Spinal cord (tissue), 10 donors: ENCODE measurements at places on chromosomes 6 and 20.

DNA sequence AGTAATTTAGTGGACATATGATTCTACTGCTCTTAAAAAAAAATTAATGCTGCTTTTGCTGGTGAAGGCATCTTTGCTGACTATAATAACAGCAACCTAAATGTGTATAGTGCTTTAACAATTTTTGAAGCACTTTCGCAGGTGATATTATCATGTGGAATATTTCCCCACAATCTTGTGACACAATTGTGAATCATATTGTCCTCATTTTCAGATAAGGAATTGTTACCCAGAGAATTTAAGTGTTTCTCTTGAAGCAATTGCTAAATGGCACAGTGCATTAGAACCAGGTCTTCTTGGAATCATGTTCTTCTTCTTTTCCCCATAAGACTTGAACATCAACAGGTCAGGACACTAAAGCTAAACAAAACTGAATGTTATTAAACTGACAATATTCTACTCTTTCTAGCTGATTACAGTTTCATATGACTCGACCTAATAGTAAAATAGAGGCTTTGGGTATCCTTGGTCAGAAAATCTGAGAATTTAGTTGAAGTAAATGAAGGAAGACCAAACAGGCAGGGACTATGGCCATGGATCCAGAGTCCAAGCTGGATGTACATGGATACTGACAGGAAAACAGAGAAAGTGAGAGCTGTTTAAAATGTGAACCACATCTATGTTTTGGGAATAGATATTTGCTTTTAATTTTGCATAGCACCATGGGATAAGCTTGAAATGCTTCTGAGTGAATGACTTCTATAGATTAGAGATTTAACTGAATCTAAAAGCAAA, 121.8 kb upstream of the SLC35B3 start:
- H3K27me3 ChIP-seq = no peaks in the 10 kb centered on the region
- DNase-seq = no peak
- H3K4me1 ChIP-seq = no peaks in the 10 kb centered on the region
- no peaks in the 10 kb centered on the region for H3K36me3 ChIP-seq
- H3K4me3 ChIP-seq = no peak overlapping the region

- H3K27ac ChIP-seq = no peak overlapping the region
- H3K27me3 ChIP-seq = no peaks in the 10 kb centered on the region
- DNase-seq = no peak
- peaks cover 14% of the 10 kb centered on the region for H3K4me1 ChIP-seq
- H3K4me3 ChIP-seq = no peak overlapping the region
Observed at GRCh38 chr20:32893263-32894025, 34.7 kb downstream of the EFCAB8 start.

- H3K27me3 ChIP-seq = no peaks in the 10 kb centered on the region
- DNase-seq = no peak
- H3K4me1 ChIP-seq = no peaks in the 10 kb centered on the region
Observed at GRCh38 chr6:131754088-131754487, 43.3 kb upstream of the CTAGE9 start.

DNA sequence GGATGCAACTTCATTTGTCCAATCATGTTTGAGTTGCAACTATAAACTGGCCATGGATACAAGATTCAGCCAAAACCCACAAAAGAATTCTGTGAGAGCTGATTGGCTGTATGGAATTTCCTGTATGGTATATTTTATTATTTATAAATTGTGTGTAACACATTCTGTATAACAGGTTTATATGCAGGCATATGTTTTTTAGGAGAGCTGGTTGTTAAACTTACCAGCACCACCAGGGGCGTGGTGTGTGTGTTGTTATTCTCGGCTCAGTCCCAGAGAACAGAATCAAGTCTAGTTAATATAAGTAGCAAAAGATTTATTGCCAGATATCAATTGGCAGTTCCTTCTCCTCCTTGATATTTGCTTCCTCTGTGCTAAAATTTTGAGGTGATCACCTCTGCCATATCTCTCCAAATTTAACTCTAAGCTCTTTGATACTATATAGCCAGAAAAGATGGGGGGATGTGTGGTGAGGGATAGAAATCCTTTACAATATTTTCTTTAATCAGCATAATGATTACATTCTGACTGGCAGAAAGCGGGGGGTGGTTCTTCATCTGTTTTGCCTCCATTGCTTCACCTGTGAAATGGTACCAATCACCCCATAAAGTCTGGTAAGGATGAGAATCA, 22.9 kb downstream of the CNBD2 start:
- H3K4me3 ChIP-seq = no peak overlapping the region
- H3K4me1 ChIP-seq = peaks cover 3% of the 10 kb centered on the region
- no peaks in the 10 kb centered on the region for H3K36me3 ChIP-seq
- no peak overlapping the region for H3K27ac ChIP-seq

DNA sequence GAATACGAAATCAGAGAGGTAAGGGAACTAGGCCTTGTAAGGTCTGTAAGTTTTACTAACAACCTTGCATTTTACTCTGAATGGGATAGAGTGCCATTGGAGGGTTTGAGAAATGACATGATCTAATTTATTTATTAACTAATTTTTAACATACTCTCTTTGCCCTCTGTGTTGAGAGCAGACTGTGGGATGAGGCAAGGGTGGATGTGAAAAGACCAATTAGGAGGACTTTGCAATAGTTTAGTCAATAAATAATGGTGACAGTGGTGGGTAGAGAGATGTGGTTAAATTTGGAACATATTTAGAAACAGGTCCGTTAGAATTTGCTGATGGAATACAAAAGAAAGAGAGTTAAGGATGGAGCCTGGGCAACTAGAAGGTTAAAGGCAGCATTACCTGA, 60.0 kb downstream of the MKKS start:
- H3K4me1 ChIP-seq = no peaks in the 10 kb centered on the region
- no peak overlapping the region for H3K27ac ChIP-seq
- no peaks in the 10 kb centered on the region for H3K36me3 ChIP-seq
- no peak overlapping the region for H3K4me3 ChIP-seq
- no peaks in the 10 kb centered on the region for H3K27me3 ChIP-seq
- no peak for DNase-seq
